Endothelial cell of umbilical vein (primary cell): ENCODE measurements at places on chromosomes 4 and X. TPM values are rescaled to one million over a fixed set of nuclear protein-coding genes. Genes with fewer than 3 reads are reported as not detected.

The ZNF630 gene
- total RNA-seq: 1.5 and 1.6 TPM in 2 replicates

The ZNF81 gene
- 6.4 and 9.6 TPM in 2 replicates for total RNA-seq

The NKX6-1 gene
- total RNA-seq: not detected in 2 replicates

The GAGE1 gene
- not detected in 2 replicates for total RNA-seq

The MCTS1 gene
- 63.2 and 70.0 TPM in 2 replicates for total RNA-seq

The EMCN gene
- 76.2 and 97.3 TPM in 2 replicates for total RNA-seq

The DUSP21 gene
- not detected in 2 replicates for total RNA-seq

The SPATA18 gene
- total RNA-seq: 4.6 and 5.5 TPM in 2 replicates

The SRPX2 gene
- 124 and 133 TPM in 2 replicates for total RNA-seq

The ZCCHC4 gene
- 9.9 and 10.9 TPM in 2 replicates for total RNA-seq

The NKX3-2 gene
- not detected in 2 replicates for total RNA-seq

The CCKAR gene
- total RNA-seq: not detected in 2 replicates

The NUDT6 gene
- 5.4 TPM in 2 replicates for total RNA-seq

The EVC2 gene
- total RNA-seq: 5.7 and 8.8 TPM in 2 replicates

The CXorf49 gene
- total RNA-seq: not detected in 2 replicates

The GPRASP1 gene
- 2.1 and 2.4 TPM in 2 replicates for total RNA-seq

The TRIM60 gene
- total RNA-seq: not detected in 2 replicates

The ATP2B3 gene
- total RNA-seq: 0.07 and 0.16 TPM in 2 replicates

The CT45A1 gene
- not detected in 2 replicates for total RNA-seq

The PCDH10 gene
- 56.5 and 91.7 TPM in 2 replicates for total RNA-seq

The HMX1 gene
- total RNA-seq: not detected in 2 replicates

The ERAS gene
- total RNA-seq: not detected in 2 replicates

The PNMA6F gene
- not detected in 2 replicates for total RNA-seq

The PDE5A gene
- 2.3 and 3.2 TPM in 2 replicates for total RNA-seq

The QDPR gene
- 20.9 and 24.6 TPM in 2 replicates for total RNA-seq

The PROM1 gene
- total RNA-seq: 1.7 TPM in 1 of 2 replicates, not detected in the other

The ADGRA3 gene
- 34.4 and 36.2 TPM in 2 replicates for total RNA-seq

The FREM3 gene
- 0.04 and 0.05 TPM in 2 replicates for total RNA-seq

The PRR32 gene
- not detected in 2 replicates for total RNA-seq

The TMPRSS11A gene
- total RNA-seq: not detected in 2 replicates

The MAGEB10 gene
- not detected in 2 replicates for total RNA-seq

The CPLX1 gene
- total RNA-seq: 1.3 and 1.8 TPM in 2 replicates

The GABRG1 gene
- total RNA-seq: not detected in 2 replicates
